ENCODE measurements at places on chromosomes 7 and 10.

DNA sequence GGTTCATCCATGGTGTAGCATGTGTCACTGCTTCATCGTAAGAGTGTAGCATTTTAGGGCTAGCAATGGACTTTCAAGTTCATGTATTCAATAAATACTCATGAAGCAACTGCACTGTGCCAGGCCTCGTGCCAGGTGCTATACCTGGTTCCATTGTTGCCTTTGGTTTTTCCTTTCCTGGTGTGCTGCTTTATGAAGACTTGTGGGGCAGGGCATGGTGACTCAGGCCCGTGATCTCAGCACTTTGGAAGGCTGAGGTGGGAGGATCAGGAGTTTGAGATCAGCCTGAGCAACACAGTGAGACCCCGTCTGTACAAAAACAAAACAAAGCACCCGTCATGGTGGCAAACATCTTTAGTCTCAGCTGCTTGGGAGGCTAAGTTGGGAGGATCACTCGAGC lies 2.2 kb upstream of the CPA4 start:
- H3K27me3 ChIP-seq: no peaks in the 10 kb centered on the region
- no peak for DNase-seq
- H3K4me1 ChIP-seq: no peaks in the 10 kb centered on the region
- H3K36me3 ChIP-seq: no peaks in the 10 kb centered on the region

- H3K4me3 ChIP-seq: no peak overlapping the region
- DNase-seq: no peak
- no peaks in the 10 kb centered on the region for H3K36me3 ChIP-seq
- H3K4me1 ChIP-seq: no peaks in the 10 kb centered on the region
- no peak overlapping the region for H3K27ac ChIP-seq
Measured at GRCh38 chr10:101273741-101274140, 44.5 kb upstream of the LBX1 start.

GRCh38 chr7:146655928-146656797 lies 539.6 kb downstream of the CNTNAP2 start:
- no peaks in the 10 kb centered on the region for H3K4me1 ChIP-seq
- no peak for DNase-seq
- H3K27ac ChIP-seq: no peak overlapping the region

GRCh38 chr7:31105256-31105950 lies 53.3 kb downstream of the ADCYAP1R1 start:
- H3K4me1 ChIP-seq: no peaks in the 10 kb centered on the region
- no peak for DNase-seq
- no peaks in the 10 kb centered on the region for H3K27me3 ChIP-seq
- no peak overlapping the region for H3K27ac ChIP-seq
- no peaks in the 10 kb centered on the region for H3K36me3 ChIP-seq

Measured in effector memory CD4-positive, alpha-beta T cell (primary cell).